ENCODE measurements at places on chromosomes 4 and X.

- DNase-seq, result no peak
Measured at GRCh38 chrX:74911494-74911893, 13.8 kb downstream of the NEXMIF start.

DNA sequence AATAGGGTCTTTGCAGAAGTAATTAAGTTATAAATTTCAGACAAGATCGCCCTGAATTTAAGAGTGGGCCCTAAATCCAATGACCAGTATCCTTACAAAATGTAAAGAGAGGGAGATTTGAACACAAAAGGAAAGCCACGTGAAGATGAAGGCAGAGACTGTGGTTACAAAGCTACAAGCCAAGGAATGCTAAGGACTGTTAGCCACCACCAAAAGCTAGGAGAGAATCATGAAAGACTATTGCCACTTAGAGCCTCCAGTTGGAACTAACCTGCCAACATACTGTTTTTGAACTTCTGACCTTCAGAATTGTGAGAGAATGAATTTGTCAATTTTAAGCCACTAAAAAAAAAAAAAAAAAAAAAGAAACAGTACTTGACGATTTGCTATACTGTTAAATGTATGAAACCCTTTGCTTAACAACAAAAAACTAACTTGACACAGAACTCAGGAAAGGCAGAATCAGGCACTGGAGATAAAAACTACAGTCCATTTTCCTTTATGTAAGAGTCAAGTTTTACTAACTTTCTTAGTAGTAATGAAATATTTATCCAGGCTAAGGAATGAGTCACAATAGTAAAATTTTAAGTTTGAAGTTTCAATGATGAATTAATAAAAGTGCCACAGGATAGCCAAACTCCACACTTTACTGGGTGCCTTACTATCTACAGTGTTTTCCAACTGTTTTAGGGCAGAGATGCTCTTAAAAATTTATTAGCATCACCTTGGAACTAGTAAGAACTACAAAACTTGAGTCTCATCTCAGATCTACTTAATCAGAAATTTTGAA lies 25.1 kb downstream of the DHX15 start:
- no peak for DNase-seq

DNA sequence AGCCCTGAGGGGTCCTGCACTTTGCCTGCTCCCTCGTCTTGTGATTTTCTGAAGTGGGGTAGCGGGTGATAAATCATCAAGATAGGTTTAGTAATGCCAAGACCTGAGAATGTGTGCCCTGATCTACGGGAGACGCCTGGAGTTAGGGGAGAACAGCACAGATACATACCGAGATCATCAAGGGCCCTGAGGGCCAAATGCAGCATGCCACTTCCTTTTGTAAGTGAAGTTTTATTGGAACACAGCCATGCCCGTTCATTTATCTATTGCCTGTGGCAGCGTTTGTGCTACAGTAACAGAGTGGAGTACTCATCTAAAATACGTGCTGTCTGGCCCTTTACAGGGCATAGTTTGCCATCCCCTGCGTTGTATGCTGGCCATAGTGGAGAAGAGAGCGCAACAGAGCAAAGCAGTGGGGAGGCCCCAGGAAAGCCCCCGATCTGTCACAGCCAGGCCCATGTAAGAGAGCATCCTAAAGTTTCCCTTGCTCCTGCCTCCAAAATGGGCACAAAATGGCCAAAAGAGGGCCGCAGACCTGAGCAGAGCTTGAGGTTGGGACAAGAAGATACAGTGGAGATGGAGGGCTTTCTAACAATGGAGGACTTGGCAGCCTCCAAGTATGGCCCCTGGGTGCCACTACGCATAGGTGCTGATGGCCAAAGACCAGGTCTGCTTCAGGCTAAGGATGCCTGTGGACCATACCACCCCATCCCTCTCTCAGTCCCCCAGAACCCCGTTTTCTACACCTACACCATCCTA lies 167.0 kb downstream of the SMIM20 start:
- DNase-seq, result no peak

- DNase-seq, result no peak
Measured at GRCh38 chrX:50100188-50100587, 100.6 kb downstream of the AKAP4 start.

DNA sequence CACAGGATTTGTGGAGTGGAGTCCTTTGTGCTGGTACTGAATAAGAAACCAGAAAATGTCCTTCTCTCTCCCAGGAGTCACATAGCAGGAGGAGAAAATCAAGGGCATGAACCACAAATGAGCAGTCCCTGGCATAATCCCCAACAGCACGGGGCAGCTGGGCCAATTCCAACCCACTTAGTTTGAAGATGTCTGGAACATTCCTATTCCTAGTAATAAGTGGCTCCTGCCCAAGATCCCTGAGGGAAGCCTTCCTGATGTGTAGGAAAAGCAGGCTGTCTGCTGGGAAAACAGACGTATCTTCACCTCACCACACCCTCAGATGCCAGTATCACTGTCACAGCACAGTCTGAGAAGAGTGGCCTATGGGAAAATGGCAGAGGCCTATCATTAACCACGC lies 182.8 kb upstream of the MAP3K15 start:
- no peak for DNase-seq

DNA sequence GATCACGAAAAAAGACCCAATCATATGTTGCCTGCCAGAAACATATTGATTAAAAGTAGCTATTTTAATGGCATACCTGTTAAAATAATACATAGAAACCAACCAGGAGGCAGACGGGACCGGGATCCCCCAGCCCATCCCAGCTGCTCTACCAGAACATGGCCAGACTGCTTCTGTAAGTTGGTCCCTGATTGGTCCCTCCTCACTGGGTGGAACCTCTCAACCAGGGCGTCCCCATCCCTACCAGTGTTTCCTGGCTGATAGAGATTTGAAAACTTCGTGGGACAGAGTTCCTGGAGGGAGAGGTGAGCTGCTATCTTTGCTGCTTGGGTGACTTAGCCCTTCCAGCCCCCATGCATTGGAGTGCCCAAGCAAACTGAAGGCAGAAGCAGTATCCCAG lies 256.2 kb downstream of the TRAM1L1 start:
- DNase-seq, result no peak

DNA sequence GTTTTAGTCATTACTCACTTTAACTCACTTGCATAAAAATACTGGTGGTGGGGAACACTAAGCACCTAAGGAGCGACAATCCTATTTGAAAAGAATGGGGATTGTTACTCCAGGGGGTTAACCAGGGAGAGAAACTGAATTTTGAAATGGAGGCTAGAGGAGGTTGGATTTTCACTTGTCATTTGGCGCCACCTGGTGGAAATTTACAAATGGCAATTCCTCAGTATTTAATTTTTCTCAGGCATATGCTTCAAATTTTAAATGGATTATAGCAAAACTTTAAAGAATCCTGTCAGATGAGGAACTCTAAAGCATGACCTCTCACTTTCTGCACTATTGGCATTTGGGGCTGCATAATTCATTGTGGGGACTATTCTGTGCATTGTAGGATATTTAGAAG lies 2.7 kb upstream of the GEMIN8 start:
- DNase-seq, result no peak

DNA sequence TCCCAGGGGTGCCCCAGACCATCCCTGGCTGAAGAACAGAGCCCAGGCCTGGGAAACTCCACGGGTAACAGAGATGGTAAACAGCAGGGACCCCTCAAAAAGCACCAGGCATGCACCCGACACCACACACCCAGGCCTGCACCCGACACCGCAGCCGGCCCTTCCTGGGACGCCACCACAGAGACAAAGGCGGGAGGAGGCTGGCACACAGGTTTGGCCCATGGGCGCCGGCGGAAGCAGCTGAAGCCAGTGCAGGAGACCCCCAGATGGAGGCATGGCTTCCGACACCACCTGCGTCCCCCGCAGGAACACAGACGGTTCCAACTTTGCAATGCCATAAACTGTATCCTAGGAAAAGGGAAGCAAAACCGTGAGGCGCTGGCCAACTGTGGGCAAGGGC lies 22.3 kb downstream of the CTBP1 start:
- no peak for DNase-seq

GRCh38 chrX:122835886-122836285 lies 348.2 kb upstream of the GRIA3 start:
- no peak for DNase-seq

GRCh38 chr4:7987148-7987989 lies 47.7 kb upstream of the AFAP1 start:
- DNase-seq, result peak; percentile 29

GRCh38 chr4:68249434-68249833 lies 3.9 kb upstream of the TMPRSS11B start:
- DNase-seq, result no peak

GRCh38 chrX:126393284-126393683 lies 159.3 kb downstream of the DCAF12L1 start:
- no peak for DNase-seq

DNA sequence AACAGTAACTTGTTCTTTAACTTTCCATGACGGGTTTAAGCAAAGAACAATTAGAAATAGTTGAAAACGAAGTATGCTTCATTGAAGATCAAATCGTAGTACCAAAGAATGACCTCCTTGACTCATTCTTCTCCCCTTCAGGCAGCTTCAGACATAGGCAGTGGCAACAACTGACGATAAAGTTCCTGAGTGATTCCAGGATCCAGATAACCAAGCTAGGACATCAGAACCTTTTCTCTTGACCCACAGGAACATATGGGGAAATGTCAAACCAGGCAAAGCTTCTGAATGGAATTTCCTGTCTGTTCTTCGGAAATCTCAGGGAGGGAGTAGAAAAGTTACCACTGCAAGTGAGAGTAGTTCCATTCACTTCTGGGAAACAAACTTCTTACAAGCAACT lies 74.2 kb downstream of the HS3ST1 start:
- DNase-seq, result no peak

DNA sequence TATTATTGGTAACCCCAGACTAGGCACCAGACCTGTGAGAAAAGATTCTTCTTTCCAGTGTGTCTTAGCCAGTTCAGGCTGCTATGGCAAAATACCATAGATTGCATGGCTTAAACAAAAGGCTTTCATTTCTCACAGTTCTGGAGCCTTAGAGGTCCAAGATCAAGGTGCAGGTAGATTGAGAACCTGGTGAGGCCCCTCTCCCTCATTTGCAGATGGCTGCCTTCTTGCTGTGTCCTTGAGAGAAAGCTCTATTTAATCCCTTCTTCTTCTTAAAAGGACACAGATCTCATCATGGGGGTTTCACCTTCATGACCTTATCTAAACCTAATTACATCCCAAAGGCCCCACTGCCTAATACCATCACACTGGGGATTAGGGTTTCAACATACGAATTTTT lies 3.5 kb upstream of the PDLIM3 start:
- DNase-seq, result no peak

DNA sequence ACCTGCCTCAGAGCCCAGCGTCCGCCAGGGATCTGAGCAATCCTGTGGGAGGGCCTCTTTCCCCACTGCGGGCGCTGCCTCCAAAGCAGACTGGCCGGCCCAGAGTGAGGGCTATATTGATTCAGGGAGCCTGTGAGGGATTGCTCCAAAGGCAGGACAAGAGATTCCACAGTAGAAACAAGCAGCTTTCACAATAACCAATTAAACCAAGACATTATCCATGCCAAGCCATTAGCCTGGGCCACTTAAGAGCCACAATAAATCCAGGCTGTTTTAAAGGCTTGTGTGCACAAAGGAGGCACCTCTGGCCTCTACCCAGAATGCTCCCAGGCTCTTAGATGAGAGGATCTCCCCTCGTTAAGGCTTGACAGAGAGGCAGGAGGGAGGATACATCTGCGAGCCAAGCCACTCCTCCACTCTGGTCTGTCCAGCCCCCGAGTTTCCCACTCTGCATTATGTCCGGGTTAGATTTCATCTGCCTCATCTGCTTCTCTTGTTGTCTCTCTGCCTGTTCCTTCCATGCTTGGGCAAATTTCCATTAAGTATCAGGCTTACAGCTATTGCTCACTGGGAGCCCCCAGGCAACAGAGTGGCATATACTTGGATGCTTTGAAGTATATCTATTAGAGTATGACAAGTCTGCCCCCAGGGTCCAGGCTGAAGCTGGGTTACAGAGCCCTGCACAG lies 357.9 kb downstream of the UNC5C start:
- DNase-seq, result no peak

DNA sequence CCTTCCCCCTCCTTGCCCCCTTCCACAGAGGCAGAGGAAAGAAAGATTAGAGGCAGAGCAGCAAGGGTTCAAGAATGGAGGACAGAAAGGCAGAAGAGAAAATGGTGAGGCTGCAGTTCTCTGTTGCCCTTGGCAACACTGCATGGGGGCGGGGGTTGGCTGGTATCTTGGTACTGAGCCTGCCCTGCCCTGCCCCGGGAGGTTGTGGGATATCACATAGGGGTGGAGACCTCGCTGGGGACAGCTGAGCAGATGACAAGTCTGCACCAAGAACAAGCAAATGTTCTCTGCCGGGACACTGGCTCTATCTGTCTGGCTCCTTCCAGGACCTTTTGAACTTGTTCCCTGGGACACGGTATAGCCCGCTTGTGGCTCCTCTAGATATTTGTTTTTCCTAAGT lies 39.8 kb downstream of the NHS start:
- no peak for DNase-seq

DNA sequence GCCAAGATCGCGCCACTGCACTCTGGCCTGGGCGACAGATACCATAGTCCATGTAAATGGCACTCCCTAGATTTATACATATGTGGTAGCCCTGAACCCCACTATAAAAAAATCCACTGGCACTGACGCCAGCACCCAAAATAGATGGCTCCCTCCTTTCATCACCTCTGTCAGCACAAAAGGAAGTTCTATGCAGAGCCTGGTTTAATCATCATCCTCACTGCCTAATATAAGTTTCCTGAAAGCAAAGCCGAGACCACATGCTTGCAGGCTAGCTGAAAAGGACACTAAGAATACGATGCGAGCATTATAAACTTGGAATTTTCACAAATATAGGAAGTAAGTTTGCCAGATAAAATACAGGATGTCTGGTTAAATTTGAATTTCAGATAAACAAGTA lies 27.5 kb upstream of the DOCK11 start:
- no peak for DNase-seq

DNA sequence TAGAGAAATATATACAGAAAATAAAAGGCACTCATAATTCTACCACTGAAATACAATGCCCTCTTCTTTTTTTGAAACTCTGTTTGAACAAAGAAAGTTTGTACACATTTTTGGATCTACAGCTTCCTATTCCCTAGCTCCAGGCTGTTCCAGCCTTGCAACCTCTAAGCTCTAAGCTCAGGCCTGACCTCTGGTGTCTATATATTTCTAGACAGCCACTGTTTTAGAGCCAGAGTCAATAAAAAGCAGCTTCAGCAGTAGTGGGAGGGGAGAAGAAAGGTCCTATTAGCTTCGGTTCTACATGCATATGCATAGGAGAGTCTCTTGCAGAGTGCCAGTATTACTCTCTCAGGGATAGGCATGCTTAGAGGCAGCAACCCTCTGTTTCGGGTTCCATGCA lies 39.7 kb downstream of the CLDN2 start:
- DNase-seq, result no peak

DNA sequence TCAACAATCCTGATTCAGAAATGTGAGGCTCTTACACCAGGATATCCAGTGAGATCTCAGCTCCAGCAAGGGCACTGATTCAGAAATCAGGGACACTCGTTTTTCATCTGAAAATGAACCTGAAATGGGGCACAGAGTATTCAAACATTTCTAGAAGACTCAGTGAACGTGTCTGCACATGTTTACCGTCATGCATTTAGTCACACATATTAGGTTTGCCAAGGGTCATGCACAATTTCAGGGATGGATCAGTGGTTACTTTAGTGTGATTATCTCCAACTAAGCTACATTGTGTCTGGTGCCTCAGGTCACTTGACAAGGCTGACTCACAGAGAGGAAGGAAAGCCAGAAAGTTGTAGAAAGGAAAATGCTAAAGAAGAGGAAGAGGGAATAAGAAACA lies 33.6 kb upstream of the SPANXN2 start:
- no peak for DNase-seq
